Epithelial cell of alveolus of lung (primary cell): ENCODE measurements at places on chromosomes 16 and 17. TPM values are rescaled to one million over a fixed set of nuclear protein-coding genes. Genes with fewer than 3 reads are reported as not detected.

The SLFN14 gene
- not detected in 2 replicates for total RNA-seq

The ZNF689 gene
- 6.3 and 9.3 TPM in 2 replicates for total RNA-seq

The PRKAR1A gene
- total RNA-seq: 180 and 185 TPM in 2 replicates

The CIITA gene
- under 0.01 TPM in 1 of 2 replicates, not detected in the other for total RNA-seq

The ZACN gene
- total RNA-seq: not detected in 2 replicates

The PIRT gene
- not detected in 2 replicates for total RNA-seq

The TEKT1 gene
- total RNA-seq: not detected in 2 replicates

The ITGAD gene
- total RNA-seq: not detected in 2 replicates

The KCNG4 gene
- total RNA-seq: not detected in 2 replicates

The HID1 gene
- total RNA-seq: 4.3 TPM in 1 of 2 replicates, not detected in the other

The MYH1 gene
- not detected in 2 replicates for total RNA-seq

The CRISPLD2 gene
- total RNA-seq: 113 and 252 TPM in 2 replicates

The KRT32 gene
- 0.13 TPM in 1 of 2 replicates, not detected in the other for total RNA-seq

The CD300E gene
- not detected in 2 replicates for total RNA-seq

The GRAPL gene
- 0.72 and 1.0 TPM in 2 replicates for total RNA-seq

The CCL22 gene
- not detected in 2 replicates for total RNA-seq

The RETREG3 gene
- 46.6 and 52.0 TPM in 2 replicates for total RNA-seq
